ENCODE measurements at places on chromosomes 3 and 15.
A peak's percentile ranks its signal among the peaks of the same experiment; 100 is the strongest.

DNA sequence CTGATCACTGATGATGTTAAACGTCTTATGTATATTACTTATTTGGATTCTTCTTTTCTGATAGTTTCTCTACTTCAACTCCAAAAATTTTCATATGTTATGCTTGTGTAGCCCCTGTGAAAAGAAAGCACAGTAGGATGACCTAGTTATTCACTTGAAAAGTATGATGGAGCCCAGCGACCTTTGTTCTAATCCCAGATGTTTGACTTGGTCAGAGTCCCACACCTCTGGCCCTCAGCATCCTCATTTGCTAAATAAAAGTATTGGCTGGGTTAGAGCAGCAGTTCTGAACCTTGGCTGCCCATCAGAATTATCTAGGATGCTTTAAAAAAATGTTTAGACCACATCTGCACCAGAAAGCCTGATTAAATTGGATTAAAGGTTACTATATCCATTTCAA, 173.7 kb downstream of the ATG7 start:
- DNase-seq, result no peak

DNA sequence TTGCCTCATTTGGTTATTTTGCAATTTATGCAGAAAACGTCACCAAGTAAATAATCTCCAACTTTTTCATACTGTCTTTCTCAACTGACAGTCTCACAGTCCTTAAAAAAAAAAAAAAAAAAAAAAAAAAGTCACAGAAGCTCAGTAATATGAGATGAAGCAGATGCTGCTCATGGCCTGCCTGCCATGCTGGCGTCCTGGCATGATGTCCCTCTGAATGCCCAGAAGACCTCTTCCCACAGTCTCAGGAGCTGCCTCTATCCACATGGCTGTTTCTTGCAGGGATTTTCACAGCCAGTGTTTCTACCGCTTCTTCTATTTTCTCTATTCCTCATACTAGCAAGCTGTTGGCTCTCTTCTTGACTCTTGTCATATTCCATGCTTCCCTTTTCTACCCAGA, 87.7 kb downstream of the TGFBR2 start:
- DNase-seq, result no peak

DNA sequence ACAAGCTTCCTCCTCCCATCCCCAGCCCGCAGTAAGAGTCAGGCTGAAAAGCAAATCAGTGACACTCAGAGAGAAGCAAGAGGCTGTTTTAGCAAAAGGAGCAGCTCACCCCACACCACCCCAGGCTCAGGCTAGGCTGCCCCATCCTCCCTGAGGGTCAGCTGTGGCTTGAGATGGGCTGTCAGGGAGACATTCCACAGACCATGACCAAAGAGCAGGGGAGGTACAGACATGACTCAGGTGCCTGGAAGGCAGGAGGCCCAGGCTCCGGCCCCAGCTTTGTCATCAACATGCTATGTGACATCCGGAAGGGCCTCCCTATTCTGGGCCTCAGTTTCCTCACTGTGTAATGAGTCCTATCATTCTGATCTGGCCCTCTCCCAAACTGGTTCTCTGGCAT, 24.7 kb downstream of the HCN4 start:
- DNase-seq, result no peak

DNA sequence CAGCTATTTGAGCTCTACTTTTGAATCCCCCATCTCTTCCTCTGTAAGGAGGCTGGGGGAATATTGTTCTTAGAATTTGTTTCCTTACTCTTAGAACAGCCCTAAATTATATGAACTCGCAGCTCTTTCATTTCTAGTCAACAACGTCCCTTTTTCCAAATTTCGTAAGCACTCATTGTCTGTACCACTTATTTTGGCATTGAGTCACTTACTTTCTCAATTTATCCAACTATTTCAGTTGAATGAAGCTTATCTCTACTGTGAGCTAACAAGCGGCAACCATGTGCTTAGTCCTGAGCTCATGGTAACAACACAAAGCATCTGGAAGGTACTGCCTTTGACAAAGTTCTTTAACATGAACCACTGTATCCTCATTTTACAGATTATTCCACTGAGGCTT, 191.1 kb downstream of the GREM1 start:
- DNase-seq, result no peak

DNA sequence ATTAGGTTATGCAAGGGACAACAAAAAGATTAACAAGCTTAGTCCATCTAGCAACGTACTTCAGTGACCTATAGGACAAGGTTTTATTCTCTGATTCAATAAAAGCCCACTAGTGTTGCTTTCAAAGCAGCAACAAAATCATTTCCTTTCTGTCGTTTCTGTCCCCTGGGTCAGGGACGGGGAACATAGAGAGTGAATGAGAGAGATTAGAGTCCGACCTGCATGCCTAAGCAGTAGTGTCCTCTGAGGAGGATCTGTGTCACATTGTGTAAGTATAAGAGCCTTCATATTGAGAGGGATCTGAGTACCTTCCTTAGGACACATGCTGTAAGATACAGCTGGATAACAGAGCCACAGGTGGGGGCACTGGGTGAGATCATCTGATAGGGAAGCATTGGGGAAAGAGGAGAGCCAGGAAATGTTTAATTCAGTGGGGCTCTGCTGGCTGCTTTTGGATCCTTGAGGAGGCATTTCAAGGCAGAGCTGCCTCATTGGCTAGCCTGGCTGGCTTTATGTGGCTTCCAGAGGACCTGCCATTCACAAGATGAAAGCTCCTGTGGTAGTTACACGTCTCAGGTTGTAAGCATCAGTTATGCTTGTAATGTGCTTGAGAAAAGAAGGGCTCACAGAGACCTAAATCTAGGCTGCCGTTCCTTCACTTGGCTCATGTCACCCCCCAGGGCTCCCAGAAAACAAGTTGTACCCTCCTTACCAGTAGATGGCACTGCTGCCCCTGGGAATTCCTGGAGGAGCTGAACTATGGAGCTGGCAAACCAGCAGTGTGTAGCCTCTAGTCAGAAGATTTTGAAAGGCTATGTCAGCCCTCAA, 2.7 kb downstream of the TMEM108 start:
- peak; percentile 71 for DNase-seq

GRCh38 chr15:56820333-56820732, 87.0 kb upstream of the ZNF280D start:
- DNase-seq, result no peak

GRCh38 chr3:184380627-184381260, 890 bp downstream of the CHRD start:
- no peak for DNase-seq

DNA sequence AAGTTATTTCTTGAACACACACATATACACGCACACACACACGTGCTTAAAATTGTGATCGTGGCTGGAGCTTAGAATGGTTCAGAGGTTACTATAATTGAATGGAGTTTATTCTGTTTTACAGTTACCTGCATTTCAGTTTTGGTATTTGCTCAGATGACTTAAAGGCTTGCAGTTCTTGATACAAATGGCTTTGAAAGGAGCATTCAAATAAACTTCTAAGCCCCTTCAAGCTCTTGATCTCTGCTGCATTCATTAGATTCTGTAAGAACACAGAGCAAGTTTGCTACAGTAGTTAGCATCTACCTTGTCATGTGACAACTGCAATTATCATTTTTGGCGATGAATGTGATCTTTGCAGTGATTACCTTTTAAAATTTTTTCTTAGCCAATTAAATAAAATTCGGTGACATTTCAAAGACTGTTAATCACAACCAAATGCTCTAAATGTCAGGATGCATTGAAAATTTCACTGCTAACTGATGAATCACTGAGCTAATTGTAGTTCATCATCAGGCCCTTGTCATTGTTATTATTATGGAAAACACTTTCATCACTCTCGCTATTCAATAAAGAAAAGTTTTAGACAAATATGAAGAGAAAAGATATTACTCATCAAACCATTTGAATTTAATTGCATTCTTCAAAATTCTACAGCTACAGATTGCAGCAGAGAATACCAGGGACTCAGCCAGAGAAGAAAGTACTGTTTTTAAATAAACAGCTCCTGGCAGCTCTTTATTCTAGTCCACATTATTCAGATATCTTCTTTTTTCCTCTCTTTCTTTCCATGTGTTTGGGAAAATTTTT, 296.1 kb downstream of the LRTM1 start:
- DNase-seq, result no peak

DNA sequence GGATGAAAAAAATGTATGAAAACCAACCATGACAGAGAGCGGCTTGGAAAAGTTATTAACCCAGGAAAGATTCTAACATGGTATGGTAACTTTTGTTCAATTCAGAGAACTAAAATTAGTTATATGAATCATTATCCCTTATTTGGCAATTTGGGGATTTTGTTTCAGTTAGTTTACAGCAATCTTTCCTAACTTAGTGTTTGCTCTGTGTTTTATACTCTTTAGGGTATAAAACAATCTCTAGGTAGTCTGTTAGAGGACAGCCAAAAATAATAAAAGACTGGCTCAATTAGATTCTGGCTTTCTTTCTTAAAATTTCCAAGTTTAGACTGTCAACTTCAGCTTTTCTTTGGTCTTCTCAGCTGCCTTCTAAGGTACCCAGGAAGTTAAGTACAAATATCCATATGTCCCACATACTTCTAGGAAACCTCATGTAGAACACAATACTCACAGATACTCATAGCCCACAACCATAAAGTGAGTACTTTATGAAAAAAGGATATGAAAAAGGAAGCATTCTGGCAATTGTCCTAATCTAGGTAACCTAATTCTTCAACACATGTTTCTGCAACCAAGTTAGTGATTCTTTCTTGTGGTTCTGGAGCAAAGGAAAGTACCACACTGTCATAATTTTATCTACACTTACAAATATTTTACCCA, 849.3 kb downstream of the ROBO1 start:
- DNase-seq, result no peak

DNA sequence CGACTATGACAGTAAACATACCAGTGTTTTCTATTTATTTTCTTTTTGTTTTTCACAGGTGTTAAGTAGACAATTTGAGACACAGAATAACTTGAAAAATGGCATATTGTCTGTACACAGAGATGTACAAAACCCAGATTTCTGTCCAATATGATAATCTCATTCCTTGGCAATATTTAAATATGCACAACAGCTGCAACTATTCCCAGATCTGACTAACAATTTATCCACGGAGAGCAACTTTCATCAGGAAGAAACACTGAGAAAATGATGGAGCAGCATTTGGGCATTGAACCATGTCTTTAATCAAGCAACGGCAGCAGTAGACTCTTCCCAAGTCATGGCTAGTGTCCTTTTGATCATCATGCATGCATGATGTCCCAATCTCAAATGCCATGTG, 452.6 kb downstream of the ZPLD1 start:
- DNase-seq, result no peak

GRCh38 chr3:74520895-74521294, 93.6 kb downstream of the CNTN3 start:
- DNase-seq, result no peak

- DNase-seq, result no peak
These were observed 18.8 kb downstream of the TMEM207 start for GRCh38 chr3:190430906-190431305.

DNA sequence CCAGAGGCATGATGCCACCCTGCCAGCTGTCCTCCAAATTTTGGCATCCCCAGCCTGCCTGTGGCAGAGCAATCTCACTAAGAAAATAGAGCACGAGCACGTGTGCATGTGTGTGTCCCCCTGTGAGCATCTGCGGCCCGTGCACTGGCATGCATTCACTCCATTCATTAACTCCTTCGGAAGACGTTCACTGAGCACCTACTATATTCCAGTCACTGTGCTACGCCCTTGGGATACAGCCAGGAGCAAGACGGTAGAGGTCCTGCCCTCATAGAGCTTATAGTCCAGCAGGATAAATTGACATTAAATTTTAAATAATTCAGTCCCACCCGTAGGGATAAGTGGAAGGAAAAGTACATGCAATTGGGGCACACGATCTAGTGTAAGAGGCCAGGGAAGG, 40.0 kb upstream of the HES1 start:
- no peak for DNase-seq

- DNase-seq, result no peak
These were observed 31.3 kb upstream of the ARHGEF3 start for GRCh38 chr3:56833022-56833421.

- DNase-seq, result no peak
These were observed 343.2 kb downstream of the UNC13C start for GRCh38 chr15:54321426-54321825.

- no peak for DNase-seq
These were observed 139.1 kb downstream of the NSMCE3 start for GRCh38 chr15:29130476-29130875.

DNA sequence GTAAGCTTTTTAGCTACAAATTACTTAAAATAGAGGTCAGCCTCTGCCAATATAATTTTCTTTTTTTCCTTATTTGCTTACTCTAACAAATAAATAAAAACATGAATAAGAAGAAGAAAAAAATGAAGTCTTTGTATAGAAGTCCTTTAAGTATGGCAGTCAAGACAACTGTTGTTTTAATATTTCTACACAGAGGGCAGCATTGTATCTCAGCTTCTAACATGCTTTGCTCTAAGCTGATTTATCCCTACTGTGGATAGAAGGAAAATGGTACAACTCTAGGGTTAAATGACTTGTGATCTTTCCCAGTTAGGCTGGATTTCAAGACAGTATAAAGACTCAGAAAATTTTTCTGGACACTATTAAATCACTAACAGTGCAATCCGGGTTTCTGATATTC, 104.3 kb upstream of the MEIS2 start:
- DNase-seq, result no peak

DNA sequence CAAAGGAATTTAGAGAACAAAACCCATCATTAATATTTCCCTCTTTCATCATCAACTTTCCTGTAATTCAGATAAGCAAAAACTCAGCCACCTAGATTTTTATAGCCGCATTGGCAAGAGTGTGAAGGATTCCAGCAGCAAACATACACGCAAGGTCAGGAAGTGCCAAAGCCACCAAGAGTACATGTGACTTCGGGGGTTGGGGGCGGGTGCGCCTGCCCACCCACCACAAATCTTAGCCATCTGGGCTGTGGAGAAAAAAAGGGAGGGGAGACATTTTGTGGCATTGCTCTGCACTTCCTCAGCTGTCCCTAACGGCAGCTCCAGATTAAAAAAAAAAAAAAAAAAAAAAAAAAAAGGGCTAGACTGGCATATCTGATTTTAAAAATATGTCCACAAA, 148.4 kb downstream of the TNIK start:
- DNase-seq, result no peak

DNA sequence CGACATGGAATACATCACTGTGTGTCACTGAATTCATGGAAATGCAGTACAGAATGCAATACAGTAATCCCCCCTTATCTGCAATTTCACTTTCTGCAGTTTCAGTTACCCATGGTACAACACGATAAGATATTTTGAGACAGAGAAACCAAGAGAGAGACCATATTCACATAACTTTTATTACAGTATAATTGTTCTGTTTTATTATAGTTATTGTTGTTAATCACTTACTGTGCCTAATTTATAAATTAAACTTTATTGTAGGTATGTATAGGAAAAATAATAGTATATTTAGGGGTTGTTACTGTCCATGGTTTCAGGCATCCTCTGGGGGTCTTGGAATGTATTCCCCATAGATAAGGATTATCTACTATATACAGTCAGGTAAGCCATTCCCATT, 61.8 kb downstream of the MBNL1 start:
- no peak for DNase-seq

DNA sequence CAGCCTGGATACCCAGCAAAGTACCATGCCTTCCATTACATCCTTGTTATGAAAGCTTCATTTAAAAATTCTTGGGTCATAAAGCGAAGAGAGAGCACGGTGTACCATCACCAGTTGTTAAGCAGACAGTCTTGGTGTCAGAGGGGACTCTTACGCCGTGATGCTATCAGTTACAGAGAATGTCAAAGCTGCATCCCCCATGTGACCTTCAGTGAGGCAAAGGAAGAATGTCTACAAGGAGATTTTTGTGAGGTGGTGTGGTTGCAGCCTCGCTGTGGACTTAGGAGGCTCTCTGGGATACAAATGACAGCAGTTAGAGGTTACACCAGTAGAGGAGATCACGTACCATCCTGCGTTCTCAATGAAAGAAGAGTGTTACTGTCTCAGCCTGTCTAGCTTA, 278.3 kb downstream of the FEZF2 start:
- no peak for DNase-seq

GRCh38 chr3:183698756-183699155, 1.2 kb downstream of the YEATS2 start:
- no peak for DNase-seq
